Fibroblast of pulmonary artery (primary cell): ENCODE measurements at places on chromosomes 13 and 19.
A peak's percentile ranks its signal among the peaks of the same experiment; 100 is the strongest.

- no peak for DNase-seq
Observed at GRCh38 chr19:30314056-30314804, 58.0 kb upstream of the ZNF536 start.

DNA sequence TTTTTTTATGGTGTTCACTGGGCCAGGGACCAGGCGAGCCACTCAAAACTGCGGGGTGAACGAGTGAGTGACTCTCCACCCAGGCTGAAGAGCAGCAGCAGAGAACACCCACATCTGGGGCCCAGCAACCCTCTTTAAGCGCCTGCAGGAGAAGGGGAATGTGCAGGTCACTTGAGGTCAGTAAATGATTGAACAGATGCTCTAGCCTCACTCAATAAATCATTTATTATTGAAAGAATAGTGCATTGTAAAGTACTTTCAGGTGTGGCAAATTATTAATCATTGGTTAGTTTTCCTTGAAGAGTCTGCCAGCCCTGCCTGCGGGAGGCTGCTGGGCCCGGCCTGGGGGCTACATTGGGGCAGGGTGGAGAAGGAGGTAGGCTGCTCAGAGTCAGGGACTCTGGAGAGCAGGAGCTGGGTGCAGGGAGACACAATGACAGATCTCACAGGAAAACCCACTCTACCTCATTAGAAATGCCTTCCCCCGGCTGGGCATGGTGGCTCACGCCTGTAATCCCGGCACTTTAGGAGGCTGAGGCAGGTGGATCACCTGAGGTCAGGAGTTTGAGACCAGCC is 42.5 kb downstream of the ABCC4 start:
- no peak for DNase-seq

DNA sequence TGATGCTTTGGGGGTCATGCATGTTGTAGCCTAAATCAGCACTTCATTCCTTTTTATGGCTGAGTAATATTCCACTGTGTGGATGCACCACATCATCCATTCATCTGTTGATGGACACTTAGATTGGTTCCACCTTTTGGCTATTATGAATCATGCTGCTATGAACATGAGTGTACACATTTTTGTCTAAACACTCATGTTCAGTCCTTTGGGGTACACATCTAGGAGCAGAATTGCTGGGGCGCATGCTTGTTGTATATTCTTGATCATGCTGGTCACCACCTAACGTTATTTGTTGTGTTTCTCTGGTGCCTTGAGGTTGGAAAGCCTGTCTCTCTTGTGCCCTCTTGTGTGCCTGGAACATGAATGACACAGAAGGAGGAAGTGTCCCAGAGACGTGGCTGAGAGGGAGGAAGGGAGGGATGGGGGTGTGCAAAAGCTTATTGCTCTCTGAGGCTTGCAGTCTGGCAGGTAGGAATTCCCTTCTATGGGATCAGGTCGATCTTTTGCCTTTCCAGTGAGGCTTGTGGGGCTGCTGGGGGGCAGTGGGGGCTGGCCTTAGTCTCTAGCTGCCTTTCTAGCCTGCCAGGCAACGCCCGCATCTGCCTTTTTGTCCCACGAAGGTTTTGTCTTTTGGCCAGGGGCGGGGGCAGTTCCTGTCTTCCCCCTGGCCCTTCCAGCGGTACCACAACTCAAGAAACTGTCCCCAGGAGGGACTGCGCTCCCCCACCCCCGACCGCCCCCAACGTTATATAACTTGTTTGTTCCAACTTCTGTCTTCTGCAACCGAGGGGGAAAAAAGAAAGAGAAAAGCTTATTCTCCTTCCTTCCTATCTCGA is 7.6 kb downstream of the KLHL26 start:
- no peak for DNase-seq

DNA sequence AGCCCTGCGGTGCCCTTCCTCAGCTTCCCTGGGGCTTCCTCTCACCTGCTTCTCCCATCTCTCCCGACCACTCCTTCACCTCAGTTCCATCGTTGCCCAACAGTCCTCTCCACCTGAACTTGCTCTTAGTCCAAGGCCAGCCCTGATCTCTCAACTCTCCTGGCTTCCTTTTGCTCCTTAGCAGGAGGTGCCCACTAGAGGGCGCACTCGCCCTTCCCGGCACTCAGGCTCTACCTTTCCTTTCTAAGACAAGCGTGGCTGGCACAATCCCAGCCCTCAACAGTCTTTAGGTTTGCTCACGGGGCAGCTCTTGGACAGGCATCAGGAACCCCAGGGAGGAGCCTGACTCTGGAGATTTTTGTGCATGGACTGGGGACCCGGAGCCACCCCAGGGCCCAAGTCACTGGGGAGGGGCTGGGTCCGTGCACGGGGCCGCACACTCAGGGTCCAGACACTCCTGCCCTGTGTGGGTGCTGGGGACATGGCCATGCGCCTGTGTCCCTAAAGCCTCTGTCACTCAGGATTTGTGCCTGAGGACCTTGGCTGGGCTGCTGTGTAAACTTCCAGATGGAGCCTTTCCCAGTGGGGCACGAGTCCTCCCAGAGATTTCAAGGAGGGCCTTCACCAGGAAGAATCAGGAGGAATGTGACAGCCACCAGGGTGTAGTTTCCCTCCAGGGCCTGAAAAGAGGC is 12.1 kb upstream of the CEACAM8 start:
- DNase-seq: peak; percentile 33

GRCh38 chr13:20995245-20995838 is 66.0 kb downstream of the LATS2 start:
- DNase-seq: no peak

DNA sequence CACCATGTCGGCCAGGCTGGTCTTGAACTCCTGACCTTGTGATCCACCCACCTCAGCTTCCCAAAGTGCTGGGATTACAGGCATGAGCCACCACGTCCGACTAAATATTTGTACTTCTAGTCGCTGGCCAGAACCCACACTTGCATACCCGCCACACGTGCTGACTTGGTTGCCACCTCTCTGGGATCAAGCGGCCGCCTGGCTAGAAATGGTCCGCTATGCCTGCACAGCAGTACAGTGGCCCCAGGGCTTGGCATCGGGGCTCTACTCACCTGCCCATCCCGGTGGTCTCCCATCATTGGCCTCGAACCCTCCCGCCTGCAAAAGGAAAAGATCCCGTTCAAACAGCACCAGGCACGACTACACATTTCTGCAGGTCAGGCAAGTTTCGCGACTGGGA is 23.7 kb upstream of the TINCR start:
- DNase-seq: no peak

DNA sequence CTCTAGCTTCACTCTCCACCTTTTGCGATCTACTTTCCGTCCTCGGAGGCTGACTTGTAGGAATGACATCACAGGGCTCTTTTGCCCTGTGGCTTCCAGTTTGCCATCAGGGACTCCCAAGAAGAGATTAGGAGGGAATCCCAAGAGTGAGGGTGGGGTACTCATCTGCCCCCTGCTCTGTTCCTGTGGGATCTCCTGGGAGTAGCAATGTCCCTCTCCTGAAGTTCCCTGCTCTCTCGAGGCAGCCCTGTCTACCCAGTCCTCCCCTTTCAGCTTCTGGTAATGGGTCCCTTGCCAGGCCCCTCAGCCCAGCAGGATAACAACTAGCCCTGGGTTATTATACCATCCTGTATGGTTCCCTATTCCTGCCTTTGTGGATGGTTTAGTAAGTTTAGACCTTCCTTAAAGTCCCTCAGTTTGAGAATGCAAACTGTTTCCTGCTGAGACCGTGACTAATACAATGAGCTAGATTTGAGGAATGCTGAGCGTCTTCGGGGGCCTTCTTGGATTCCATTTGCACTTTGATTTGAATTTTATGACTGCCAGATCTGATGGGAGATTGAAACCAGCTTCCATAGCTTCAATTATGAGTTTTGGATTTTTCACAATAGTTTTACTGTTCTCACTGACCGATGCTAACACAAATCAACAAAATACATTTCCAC is 73.7 kb upstream of the IPO5 start:
- peak; percentile 77 for DNase-seq

DNA sequence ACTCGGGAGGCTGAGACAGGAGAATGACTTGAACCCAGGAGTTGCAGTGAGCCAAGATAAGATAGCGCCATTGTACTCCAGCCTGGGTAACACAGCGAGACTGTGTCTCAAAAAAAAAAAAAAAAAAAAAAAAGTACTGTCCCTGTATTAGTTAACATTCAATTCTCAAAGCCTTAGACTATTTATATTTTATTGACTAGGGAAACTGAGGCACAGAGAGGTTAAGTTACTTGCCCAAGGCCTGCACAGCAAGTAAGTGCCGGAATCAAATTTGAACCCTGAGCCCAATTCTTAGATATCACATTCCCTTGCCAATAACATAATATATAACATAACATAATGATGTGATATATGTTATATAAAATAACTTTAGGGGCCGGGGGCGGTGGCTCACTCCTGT is 921 bp upstream of the KLC3 start:
- DNase-seq: no peak

- no peak for DNase-seq
Observed at GRCh38 chr19:4322942-4323665, 15.5 kb downstream of the STAP2 start.

DNA sequence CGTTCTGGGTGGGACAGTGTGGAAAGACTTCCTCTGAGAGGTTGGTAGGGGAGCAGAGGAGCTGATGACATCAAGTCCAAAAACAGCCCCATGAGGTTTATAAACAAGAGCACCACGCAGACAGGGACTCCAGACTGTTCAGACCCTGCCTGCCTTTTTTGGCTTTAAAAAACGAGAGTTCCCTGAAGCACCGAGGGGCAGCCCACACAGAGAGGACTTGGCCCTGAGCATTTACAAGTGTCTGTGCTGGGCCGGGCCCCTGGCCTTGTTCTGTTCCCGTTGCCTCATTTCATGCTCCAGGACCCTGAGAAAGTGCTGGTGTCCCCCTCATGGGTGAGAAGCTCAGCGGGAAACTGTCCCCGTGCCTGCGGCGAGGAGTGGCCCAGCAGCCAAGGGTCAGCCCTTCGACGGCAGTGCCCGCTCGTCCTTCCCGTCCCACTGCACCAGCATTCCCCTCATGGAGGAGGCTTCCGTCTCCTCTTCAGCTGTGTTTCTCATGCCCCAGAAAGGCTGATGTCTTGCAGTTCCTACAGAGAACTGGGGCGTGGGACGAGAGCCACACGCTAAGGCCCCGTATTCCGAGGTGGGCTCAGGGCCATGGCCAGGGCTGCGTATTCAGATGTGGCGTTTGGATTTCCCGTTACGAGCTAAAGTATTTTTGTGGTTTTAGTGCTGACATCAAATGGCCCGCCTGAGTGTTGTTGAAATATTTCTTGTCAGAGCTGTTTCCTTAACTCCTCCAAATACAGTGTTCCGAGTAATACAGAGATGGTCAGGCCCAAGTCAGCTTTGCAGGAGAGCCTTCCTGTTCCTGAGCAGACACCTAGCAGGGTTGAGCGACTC is 93.5 kb downstream of the ATP11A start:
- DNase-seq: peak; percentile 29

DNA sequence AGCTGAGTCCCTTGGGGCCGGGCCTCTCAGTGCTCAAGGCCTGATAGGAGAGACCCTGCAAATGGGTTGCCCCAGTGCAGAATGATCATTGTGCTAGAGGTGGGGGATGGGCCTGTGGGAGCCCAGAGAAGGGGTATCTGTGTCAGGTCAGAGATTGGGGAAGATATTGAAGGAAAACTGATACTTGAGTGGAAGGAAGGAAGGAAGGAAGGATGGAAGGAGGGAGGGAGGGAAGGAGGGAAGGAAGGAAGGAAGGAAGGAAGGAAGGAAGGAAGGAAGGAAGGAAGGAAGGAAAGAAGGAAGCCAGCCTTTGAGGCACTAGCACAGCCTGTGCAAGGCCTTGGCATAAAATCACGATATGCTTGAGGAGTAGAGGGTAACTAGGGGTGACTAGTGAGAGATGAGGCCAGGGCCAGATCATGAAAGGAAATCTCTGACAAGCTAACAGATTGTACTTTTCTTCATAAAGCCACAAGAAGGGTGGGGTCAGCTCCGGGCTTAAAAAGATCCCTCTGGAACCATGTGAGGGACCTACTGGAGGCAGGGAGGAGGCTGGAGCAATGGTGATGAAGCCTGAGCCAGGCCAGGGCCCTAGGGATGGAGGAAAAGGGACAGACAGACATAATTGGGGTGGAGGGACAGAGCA is 11.4 kb downstream of the PTH2 start:
- DNase-seq: no peak

DNA sequence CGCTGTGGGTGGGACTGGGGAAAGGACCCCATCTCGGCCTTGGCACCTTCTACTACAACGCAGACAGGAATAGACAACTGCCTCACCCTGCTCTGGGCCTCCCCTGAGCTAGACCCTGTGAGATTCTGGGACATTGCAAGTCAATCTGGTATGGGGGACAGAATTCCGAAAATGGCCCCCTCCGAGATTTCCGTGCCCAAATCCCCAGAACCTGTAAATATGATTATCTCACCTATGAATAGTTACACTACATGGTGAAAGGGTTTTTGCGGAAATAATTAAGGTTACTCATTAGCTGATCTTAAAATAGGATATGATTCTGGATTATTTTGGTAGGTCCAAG is 618 bp upstream of the ZBTB45 start:
- DNase-seq: no peak

- no peak for DNase-seq
Observed at GRCh38 chr19:20470345-20471135, 95.0 kb downstream of the ZNF737 start.

- peak; percentile 64 for DNase-seq
Observed at GRCh38 chr19:33350538-33351309, 22.8 kb upstream of the CEBPG start.

DNA sequence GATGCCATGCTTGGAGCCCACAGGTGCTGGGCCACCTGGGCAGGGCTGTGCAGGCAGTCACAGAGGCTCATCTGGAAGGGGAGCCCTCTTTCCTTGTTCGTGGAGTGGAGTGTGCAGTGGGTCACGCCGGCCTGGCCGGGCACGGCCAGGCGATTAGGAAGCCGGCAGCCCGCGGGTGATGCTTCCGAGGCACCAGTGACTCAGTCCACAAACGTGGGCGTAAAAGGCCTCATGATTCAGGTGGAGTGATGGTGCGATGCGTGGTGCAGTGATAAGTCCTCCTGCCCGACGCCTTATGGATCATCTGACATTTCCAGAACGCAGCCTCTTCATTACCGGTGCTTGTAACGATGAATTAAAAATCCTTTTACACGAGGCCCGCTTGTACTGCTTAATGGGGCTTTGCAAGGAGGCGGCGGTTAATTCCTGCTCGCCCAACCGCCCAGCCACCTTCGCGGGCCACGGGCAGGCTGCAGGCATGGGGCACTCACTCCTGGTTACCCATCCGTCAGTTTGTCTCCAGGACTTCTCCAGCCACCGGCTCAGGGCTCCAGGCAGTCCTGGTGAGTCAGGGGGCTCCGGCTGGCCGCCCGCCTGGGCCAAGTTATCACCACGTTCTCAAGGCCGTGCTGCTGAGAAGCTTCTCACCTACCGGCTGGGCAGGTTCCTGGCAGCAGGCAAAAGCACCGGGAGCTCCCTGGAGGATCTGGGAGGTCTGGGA is 172.4 kb downstream of the KDM4B start:
- DNase-seq: peak; percentile 31
